NCI-H226 (cell line): ENCODE measurements at places on chromosomes 3 and 15.

DNA sequence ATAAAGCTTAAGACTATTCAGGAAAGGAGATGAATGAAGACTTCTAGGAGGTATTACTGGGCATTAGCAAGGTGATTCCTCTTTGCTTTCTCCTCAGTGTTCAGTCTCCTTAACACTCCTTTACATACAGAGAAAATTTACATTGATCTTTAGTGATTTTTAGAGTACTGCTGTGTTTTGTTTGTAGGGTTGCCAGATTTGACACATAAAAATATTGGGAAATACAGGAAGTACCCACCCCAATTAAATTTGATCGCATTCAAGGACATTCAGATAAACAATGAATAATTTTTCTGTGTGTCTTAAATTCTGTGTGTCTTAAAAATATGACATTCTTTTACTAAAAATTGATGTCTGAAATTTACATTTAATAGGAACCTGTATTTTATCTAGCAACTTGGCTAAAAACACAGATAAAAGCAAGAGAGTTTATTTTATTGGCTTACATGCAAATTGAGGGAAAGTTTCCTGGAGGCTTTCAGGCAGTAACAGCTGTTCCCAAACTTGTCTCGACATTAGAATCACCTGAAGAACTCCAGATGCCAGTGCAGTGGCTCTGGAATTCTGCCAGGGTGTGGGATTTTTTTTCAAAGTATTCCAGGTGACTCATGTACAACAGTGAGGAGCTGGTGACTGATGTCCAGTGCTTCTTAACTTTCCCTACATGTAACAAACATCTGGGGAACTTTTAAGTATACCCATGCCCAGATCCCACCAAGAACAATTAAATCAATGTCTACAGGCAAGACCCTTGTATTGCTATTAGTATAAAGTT lies 23.4 kb upstream of the PLOD2 start:
- peak; percentile 41 for DNase-seq

DNA sequence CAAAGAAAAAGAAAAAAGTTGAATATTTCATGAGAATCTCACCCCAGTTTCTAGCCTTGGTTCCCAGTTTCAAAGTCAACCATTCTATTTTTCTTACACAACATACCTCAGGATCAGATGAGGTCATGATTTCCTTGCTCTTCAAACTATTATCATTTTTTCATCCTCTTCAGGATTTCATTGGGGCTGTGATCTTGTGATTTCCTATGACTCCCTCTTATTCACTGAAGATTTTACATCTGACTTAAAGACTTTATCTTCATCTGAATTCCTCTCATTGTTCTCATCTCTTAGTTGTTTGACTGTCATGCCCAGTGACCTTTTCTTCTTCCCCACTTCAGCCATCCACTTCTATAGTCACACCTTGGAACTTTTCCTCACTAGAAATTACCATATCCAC lies 3.1 kb upstream of the C3orf33 start:
- peak; percentile 65 for DNase-seq

DNA sequence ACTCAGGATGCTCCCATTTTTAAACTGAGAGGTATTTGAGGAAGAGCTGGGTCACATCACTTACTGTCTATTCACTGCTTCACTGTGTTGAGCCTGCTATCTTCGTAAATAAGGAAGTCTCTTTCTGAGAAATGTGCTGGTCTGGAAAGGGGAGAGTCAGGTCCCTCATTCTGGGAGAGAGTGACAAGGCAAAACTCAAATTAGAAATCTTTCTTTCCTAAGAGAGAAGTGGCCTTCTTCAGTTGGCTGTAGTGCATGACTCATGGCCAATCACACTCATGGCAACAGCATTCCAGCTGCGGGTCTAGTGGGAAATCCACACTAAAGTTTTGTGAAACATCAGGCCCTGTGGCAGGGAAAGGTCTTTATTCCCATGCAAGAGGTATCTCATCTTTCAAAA lies 11.5 kb upstream of the TIMP4 start:
- no peak for DNase-seq

DNA sequence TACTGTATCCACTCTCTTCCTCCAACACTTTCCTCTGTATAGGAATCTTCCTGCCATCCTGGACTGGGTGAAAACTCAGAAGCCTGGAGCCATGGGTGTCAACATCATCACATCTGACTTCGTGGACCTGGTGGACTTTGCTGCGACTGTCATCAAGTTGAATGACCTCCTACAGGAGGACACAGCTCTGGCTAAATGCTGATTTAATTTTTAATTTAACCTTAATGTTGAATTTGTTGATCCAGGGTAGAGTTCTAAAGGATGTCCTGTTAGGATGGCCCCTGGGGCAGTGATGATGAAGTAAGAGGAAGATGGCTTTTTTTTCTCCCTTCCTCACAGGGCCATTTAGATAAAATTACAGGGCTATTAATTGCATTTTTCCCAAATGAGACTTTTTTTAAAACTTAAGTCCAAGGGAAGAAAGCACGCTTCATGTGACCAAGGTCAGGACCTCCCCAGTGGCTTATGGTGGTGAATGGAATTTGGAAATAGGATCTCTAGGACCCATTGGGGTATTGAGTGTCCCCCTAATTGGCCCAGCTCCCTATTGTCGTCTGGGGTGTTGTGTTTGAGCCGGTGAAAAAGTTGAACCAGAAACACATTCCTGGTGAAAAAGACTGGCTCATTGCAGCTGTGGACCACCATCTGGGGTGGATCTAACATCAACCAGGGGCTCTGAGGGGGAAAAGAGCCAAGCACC lies 125.7 kb upstream of the ZBED2 start:
- DNase-seq: no peak

- DNase-seq: peak; percentile 40
Measured at GRCh38 chr15:79978655-79979514, 7.9 kb upstream of the BCL2A1 start.

GRCh38 chr3:137205394-137206045 lies 247.7 kb downstream of the IL20RB start:
- no peak for DNase-seq

GRCh38 chr3:40766396-40766795 lies 241.6 kb downstream of the ZNF621 start:
- no peak for DNase-seq

- DNase-seq: no peak
Measured at GRCh38 chr3:136750897-136751315, 1.3 kb downstream of the STAG1 start.

GRCh38 chr3:196737655-196738054 lies 2.0 kb upstream of the PAK2 start:
- DNase-seq: no peak

DNA sequence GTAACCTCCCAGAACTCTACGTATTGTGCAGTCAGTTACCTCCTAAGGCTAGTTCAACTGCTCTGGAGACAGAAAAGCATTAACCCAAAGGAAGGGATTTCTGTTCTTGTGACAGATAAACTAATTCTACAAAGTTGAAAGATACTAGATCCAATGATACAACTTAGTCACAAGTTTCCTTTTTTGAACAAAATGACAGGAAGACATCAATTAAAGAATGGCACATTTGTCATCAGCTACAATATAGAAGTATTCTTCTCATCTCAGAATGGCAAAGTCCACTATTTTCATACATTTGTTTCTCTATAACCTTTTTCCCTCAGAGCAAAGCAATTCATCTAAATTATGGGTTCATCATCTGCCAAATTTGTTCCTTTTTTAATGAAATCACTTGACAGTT lies 43.7 kb downstream of the ISL2 start:
- no peak for DNase-seq

DNA sequence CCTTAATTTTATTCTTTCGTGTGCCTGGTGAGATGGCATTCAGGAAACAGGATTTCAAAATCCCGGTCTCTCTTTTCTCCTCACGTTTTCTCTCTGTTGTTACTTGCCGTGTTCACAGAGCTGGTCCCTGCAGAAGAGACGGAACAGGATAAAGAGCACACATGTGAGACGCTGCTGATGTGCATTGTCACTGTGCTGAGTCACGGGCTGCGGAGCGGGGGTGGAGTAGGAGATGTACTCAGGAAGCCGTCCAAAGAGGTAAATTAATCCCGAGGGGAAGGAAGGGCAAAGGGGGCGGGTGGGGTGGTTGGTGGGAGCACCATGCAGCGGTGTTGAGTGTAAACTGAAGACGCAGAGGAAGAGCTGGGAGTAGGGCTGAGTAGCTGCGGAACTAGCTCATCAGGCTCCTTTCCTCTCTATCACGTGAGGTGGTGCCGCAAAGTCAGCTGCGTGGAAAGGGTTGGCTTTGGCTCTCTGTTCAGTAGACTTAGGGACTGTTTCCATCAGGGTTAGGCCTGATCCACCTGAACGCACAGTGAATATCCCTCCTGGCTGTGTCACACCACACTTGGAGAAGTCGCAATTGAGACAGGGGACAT lies 164.8 kb upstream of the BHLHE40 start:
- no peak for DNase-seq

DNA sequence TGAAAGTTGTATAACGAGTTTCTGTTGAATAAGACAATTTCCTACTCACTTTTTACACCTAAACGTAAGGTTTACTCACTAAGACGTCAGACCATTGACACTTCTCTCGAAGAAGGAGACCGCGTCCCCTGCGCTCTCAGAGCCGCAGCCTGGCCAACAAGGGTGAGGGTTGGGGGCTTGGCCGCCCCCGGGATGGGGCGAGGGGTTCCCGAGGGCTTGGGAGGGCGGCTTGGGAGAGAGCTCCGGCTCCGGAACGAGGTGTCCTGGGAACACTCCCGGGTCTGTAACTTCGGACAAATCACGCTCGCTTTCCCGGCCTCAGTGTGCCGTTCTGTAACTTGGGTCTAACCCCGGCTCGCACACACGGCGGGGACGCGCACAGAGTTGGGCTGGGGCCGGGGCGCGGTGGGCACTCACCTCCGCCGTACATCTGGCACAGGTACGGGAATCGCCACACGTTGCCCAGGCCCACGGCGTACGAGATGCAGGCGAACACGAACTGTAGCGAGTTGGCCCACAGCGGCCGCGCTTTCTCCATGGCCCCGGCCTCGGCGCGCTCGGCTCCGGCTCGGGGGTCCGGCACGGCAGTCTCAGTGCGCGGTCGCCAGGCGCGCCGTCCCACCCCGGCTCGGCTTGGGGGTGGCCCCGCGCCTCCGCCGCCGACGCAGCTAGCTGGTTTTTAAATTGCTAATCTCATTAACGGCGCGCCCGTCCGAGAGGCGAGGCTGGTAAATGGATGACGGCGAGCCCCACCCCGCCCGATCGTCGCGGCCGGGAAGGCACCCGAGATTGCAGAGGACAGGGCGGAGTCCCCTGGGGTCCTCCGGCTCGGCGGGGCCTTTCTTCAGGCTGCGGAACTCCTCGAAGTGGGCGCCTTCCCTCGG lies at the start of gene SLC6A20:
Gene SLC6A20 (minus strand): TSS at position 655 of the 884 bp plus-strand sequence. CDS start 117 bp downstream, at position 538.
- no peak for DNase-seq

- no peak for DNase-seq
Measured at GRCh38 chr15:25422021-25422420, 16.8 kb downstream of the UBE3A start.

GRCh38 chr15:47725906-47726305 lies 8.6 kb downstream of the SEMA6D start:
- DNase-seq: no peak

DNA sequence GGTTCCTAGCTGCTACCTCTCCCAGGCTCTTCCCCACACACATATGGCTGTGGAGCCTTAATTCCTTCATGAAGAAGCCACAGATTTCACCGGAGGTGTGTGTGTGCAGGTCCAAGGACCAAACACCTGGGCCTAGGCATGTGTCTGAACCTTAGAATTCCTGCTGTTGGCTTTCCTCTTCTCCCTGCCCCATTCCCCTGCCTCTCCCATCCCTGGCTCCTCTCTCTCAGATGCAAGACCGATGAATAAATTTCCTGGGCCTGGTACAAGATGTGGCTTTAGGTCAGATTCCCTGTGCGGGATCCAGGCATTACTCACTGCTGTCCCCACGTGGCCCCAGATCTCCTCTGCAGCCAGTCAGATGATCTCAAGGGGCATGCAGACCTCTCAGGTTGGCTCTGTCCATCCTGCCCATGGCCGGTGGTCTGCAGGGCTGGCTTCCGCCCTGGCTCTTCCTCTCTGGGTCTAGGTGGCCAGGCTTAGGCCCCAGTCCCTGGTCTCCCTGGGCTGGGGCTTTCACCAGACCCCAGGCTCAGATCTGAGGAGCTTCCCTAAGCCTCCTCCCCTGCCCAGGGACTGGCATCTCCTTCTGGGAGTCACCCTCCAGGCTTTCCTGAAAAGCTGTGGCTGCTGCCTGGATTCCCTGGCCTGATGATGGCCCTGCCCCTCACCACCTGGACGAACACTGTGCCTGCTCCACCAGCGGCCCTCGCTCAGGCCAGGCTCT lies 20.5 kb downstream of the CCR9 start:
- no peak for DNase-seq

- no peak for DNase-seq
Measured at GRCh38 chr3:150130404-150131100, 159.9 kb upstream of the PFN2 start.

- DNase-seq: no peak
Measured at GRCh38 chr3:195768831-195769303, 42.9 kb downstream of the MUC4 start.

GRCh38 chr15:66938114-66938830 lies 127.1 kb upstream of the SMAD3 start:
- peak; percentile 97 for DNase-seq

- DNase-seq: no peak
Measured at GRCh38 chr3:111541911-111542483, at the start of gene CD96. Gene CD96 (plus strand): TSS chr3:111542197. CDS start chr3:111542249, 52 bp downstream.

DNA sequence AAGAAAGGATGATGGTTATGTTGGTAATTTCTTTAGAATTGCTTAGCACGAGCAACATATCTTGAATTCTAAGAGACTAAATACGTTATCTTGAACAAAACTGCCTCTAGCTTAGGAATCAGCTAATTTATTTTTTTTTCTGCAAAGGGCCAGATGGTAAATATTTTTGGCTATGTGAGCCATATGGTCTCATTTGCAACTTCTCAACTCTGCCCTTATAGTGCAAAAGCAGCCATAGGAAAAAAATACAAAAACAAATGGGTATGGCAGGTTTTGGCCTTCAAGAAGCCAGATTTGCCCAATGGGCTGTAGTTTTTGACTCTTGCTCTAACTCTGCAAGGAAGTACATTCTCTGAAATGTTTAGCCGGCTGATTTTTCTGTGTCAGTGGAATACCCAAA lies 11.9 kb downstream of the OXSM start:
- no peak for DNase-seq

DNA sequence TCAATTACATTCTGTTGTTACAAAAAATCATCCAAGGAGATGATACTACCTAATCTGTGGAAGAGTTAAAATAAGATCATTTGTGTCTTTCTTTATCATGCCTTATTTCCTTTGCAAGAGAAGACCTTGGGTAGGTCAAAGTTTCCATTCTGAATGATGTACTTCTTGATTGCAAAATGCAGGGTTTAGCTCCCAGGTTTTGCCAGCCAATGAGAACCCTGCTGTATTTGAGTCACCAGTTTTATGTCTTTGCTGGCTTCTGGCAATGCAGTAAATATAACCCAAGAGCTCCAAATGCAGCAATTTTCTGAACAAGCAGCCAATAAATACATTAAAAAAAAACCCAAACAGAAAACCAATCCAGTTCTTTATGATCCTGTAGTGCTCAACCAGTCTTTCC lies 204.9 kb downstream of the CADPS start:
- DNase-seq: no peak

GRCh38 chr3:39668420-39668819 lies 141.0 kb upstream of the MYRIP start:
- DNase-seq: no peak
